H9 (cell line): ENCODE measurements at places on chromosomes 1 and 21. TPM values are rescaled to one million over a fixed set of nuclear protein-coding genes. Genes with fewer than 3 reads are reported as not detected.

The SLC45A1 gene
- 0.63 and 1.1 TPM in 2 replicates for total RNA-seq

The FMO2 gene
- total RNA-seq: not detected in 2 replicates

The ZFP69 gene
- 6.8 and 7.6 TPM in 2 replicates for total RNA-seq

The C1orf185 gene
- total RNA-seq: not detected in 2 replicates

The SPATA45 gene
- 0.66 and 0.68 TPM in 2 replicates for total RNA-seq

The ADAMTS5 gene
- 0.90 and 0.99 TPM in 2 replicates for total RNA-seq

The BATF3 gene
- total RNA-seq: 2.1 and 2.2 TPM in 2 replicates

The C1orf159 gene
- 10.1 and 12.3 TPM in 2 replicates for total RNA-seq

The LCE1E gene
- not detected in 2 replicates for total RNA-seq

The ACTN2 gene
- 0.92 and 2.3 TPM in 2 replicates for total RNA-seq

The DNASE2B gene
- total RNA-seq: not detected in 2 replicates

The NR1I3 gene
- total RNA-seq: not detected in 2 replicates

The ANGPTL3 gene
- total RNA-seq: not detected in 2 replicates

The GJA4 gene
- 1.4 and 2.1 TPM in 2 replicates for total RNA-seq

The OR10Z1 gene
- total RNA-seq: not detected in 2 replicates

The CSF3R gene
- not detected in 2 replicates for total RNA-seq

The LRRN2 gene
- total RNA-seq: 4.5 and 5.8 TPM in 2 replicates

The ADPRS gene
- total RNA-seq: 27.8 and 28.7 TPM in 2 replicates

The CLCA4 gene
- not detected in 2 replicates for total RNA-seq

The ACKR1 gene
- 0.26 and 0.39 TPM in 2 replicates for total RNA-seq

The PRELP gene
- total RNA-seq: 0.07 and 0.09 TPM in 2 replicates

The SMIM1 gene
- 5.3 and 7.3 TPM in 2 replicates for total RNA-seq

The LIPI gene
- total RNA-seq: not detected in 2 replicates

The NBPF9 gene
- 3.9 and 4.3 TPM in 2 replicates for total RNA-seq

The SH2D1B gene
- not detected in 2 replicates for total RNA-seq

The HES2 gene
- 0.81 and 1.2 TPM in 2 replicates for total RNA-seq

The F13B gene
- total RNA-seq: not detected in 2 replicates

The ATP6V1G3 gene
- not detected in 2 replicates for total RNA-seq

The LEFTY2 gene
- 16.3 and 16.9 TPM in 2 replicates for total RNA-seq

The SELL gene
- not detected in 2 replicates for total RNA-seq

The TSPEAR gene
- total RNA-seq: 1.2 and 1.3 TPM in 2 replicates

The CAPN8 gene
- not detected in 2 replicates for total RNA-seq

The MYOG gene
- total RNA-seq: not detected in 2 replicates

The IQGAP3 gene
- total RNA-seq: 24.5 and 24.7 TPM in 2 replicates

The SIPA1L2 gene
- total RNA-seq: 5.2 and 5.6 TPM in 2 replicates

The FCER1G gene
- total RNA-seq: 0.44 and 0.90 TPM in 2 replicates

The GPR52 gene
- total RNA-seq: 0.28 and 0.33 TPM in 2 replicates

The OR14K1 gene
- total RNA-seq: not detected in 2 replicates

The TTC13 gene
- 7.6 and 8.6 TPM in 2 replicates for total RNA-seq

The DISP1 gene
- total RNA-seq: 2.5 and 2.6 TPM in 2 replicates

The LRRC8B gene
- 29.1 and 33.2 TPM in 2 replicates for total RNA-seq

The SPAG17 gene
- 0.37 and 1.1 TPM in 2 replicates for total RNA-seq

The CR1 gene
- 0.02 and 0.04 TPM in 2 replicates for total RNA-seq

The CHAF1B gene
- 19.3 and 21.7 TPM in 2 replicates for total RNA-seq

The EFNA1 gene
- 1.4 and 1.9 TPM in 2 replicates for total RNA-seq

The S100A10 gene
- 160 and 162 TPM in 2 replicates for total RNA-seq

The GPR61 gene
- 0.24 and 0.48 TPM in 2 replicates for total RNA-seq

The PADI2 gene
- 3.0 and 3.9 TPM in 2 replicates for total RNA-seq

The PKLR gene
- total RNA-seq: 0.13 TPM in 1 of 2 replicates, not detected in the other

The ORC1 gene
- 44.3 and 46.4 TPM in 2 replicates for total RNA-seq

The SPRR3 gene
- total RNA-seq: not detected in 2 replicates

The CHRM3 gene
- total RNA-seq: 3.8 and 4.2 TPM in 2 replicates

The MXRA8 gene
- total RNA-seq: 8.1 and 9.6 TPM in 2 replicates
